Daoy (cell line): ENCODE measurements at places on chromosomes 6 and 20. TPM values are rescaled to one million over a fixed set of nuclear protein-coding genes. Genes with fewer than 3 reads are reported as not detected.

DNA sequence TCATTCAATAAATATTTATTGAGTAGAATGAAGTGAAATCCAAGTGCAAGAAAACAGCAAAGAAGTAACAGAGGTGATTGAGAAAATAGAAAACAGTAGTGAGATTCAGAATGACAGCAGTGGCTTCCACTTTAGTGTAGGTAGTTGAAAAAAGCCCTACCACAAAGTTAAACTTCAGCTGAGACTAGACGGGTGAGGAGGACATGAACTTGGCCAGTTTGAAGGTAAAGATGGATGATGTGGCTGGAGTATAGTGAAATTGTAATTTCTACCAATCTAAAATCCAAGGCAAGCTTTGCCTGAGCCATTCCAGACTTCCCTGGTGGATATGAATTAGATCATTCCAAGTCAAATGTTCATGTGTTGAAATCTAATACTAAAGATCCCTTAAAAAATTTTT lies 32.6 kb upstream of the AHI1 start:
- no peak for DNase-seq

DNA sequence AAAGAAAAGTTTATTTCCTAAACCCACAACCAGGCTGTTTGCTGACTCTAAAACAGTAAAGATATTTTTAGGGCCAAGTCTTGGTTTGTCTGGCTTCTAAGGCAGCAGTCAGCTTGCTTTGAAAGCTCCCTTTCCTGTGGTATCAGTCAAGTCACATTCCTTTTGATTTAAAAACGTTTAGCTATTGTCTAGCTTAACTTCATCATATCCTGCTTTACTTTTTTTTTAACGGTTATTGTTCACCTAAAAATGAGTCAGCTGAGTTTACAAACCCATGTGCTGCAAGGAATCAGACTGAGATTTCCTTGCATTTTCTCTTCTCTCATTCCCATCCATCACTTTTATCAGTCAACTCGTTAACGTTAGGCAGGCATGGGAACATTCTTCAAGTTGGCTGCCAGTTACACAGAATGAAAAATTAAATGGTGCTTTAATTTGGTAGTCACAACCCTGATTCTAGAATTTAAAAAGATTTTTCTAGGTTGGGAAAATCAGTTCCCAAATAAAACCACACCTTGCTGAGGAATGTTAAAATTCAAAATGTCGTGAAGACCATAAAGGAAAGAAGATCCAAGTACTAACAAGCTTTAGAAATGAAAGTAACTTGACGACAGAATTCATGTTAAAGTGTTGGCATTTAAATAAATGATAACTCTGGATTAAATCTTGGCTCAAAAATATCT lies 45.9 kb downstream of the ELOVL5 start:
- peak; percentile 83 for DNase-seq

GRCh38 chr6:98014442-98015201 lies 731.6 kb upstream of the MMS22L start:
- DNase-seq, result no peak

- no peak for DNase-seq
Measured at GRCh38 chr6:122790028-122790422, 967 bp downstream of the SMPDL3A start.

DNA sequence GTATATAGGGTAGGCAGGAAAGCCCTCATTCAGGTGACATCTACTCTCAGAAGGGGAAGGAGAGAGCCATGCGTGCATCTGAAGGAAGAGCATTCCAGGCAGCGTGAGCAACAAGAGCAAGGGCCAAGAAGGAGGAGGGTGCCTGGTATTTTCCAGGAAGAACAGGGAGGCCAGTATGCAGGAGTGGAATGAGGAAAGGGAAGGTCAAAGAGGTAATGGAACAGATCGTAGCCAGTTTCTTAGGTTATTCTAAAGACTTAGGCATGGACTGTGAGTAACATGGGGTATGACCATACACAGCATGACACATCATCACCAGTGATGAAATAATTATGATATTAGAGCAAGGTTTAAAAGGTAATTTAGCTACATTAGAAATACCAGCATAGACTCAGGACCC lies 24.1 kb downstream of the ALDH8A1 start:
- DNase-seq, result no peak

DNA sequence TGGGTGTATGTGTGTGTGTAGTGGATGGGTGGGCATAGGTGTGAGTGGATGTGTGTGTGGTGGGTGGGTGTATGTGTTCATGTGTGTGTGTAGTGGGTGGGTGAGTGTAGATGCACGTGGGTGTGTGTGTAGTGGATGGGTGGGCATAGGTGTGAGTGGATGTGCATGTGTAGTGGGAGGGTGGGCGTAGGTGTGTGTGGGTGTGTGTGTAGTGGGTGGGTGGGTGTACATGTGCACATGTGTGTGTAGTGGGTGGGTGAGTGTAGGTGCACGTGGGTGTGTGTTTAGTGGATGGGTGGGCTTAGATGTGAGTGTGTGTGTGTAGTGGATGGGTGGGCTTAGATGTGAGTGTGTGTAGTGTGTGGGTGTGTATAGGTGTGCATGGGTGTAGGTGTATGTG lies 104.4 kb downstream of the MYLK4 start:
- DNase-seq, result no peak

DNA sequence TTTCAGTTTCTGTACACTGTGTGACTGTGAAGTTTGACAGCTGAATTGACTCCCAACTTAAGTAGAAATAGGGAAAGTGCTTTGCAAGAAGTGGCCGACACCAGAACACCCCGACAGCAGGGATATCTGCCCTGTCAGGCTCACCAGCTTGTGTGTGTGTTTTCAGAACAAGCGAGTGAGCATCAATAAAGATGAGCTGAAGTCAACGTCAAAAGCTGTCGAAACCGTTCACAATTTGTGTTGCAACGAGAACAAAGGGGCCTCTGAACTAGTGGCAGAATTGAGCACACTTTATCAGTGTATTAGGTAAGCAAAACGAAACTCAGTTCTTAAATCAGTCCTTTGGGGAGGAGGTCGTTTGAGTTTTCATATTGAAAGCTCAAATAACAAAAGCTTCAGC lies 10.7 kb downstream of the NELFCD start:
- no peak for DNase-seq

GRCh38 chr6:36717231-36717825 lies 19.7 kb downstream of the RAB44 start:
- no peak for DNase-seq

DNA sequence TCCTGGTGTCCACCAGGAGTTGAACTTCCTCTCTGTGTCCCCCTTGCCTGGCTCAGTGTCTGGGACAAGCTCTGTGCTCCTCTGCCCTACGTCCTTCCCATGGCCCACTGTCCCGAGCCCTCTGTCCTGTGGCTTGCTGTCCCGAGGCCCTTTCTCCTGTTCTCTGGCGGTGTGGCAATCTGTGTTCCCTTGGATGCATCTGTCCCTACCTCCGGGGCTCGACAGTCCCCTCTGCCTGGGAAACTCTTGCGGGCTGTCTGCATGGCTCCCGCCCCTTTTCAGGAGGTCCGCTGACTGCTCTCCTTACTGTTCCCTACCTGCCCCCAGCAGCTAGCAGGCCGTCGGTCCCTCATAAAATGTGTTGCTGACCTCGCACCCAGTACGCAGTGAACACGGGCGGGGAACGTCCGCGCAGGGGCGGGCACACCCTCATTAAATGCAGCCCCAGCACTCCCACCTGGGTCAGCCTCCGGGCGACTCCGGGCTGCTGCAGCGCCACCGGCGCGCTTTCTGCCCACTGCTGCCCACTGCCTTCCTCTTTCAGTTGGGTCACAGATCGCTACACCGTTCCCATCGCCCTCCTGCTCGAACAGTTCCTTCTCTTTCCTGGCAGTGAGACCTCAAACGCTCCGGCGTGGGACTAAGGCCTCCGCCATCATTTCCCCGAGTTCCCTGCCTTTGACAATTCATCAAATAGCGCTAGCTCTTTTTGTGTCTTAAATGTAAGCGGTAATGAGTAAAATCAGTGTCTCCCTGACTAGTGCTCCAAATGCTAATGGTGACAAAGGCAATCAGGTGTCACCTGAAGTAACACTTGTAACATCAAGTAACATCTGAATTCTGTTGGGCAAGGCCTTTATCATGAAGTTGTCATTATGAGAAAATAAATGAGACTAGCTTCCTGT lies 60.5 kb downstream of the RSPH3 start:
- DNase-seq, result no peak

DNA sequence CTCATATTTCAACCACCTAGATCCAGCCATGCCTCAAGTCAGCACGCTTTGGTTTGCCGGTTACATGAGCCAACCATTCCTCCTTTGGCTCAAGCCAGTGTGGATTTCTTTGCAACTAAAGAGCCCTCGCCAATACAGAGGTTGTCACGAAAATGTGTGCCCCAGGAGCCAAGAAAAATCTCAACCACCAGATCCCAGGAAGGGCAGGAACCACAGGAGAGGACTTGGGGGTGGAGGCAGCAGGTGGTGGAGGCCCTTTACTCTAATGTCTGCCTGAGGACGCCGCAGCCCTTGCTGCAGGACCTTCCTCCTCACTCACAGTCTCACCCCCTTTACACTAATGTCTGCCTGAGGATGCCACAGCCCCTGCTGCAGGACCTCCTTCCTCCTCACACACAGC lies 144.8 kb upstream of the PHACTR3 start:
- DNase-seq, result no peak

GRCh38 chr6:156790711-156791319 lies 13.6 kb downstream of the ARID1B start:
- no peak for DNase-seq

DNA sequence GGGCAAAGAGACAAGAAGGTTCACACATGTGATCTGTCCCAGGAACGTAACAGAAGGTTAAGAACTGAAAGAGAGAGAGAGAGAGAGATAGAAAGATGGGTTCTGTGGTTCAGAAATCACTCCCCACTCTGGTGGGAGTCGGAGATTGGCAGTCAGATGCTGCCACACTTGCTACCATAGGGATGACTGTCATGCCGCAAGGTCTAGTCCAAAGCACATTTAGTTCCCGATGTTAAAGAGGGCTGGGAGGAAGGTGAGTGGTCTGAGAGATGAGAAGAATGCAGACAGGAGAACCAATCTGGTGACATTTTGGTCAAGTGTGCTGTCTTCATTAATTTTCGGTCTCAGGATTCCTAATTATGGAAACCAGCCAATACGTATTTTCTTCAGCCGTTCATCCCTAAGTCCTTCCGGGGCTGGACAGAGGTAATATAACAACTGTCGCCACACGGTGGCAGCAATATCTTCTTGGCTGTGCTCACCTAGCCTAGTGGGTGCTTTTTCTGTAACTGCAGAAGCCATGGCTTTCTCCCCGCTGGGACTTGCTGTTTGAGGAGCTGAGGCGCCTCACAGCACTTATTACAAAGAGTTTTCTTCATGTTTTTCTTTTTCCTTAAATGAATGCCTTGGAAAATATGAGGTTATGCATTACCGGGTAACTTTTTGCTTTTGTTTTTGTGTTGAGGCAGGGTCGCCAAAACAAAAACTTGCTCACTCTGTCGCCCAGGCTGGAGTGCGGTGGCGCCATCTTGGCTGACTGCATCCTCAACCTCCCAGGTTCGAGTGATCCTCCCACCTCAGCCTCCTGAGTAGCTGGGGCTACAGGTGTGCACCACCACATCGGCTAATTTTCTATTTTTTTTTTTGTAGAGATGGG lies 46.0 kb downstream of the SLC35D3 start:
- DNase-seq, result peak; percentile 73

DNA sequence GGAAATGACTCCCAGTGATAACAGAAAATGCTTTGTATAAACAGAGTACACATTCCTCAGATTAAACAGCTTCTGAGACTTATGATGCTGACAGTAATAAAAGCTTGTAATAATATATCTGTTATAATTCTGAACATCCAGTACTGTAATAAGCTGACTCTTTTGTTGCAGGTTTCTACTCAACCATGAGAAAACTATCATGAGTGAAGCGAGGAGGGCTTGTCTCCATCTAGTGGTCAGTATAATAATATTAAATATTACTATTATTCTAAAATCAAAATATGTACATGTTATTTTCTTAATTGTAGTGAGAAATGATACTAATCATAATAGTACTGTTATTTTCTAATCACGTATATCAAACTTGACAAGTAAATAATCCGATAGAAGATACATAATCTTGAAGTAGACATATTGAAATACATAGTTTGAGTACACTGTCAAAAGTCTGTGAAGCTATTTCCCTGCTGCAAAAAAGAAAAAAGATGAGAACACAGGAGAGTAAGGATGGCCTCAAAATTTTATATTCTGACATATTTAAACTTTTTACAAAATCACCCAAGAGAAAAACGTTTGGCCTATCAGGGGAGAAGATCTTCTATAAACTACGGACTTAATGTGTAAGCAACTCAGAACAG lies 183.1 kb downstream of the MOXD1 start:
- no peak for DNase-seq

DNA sequence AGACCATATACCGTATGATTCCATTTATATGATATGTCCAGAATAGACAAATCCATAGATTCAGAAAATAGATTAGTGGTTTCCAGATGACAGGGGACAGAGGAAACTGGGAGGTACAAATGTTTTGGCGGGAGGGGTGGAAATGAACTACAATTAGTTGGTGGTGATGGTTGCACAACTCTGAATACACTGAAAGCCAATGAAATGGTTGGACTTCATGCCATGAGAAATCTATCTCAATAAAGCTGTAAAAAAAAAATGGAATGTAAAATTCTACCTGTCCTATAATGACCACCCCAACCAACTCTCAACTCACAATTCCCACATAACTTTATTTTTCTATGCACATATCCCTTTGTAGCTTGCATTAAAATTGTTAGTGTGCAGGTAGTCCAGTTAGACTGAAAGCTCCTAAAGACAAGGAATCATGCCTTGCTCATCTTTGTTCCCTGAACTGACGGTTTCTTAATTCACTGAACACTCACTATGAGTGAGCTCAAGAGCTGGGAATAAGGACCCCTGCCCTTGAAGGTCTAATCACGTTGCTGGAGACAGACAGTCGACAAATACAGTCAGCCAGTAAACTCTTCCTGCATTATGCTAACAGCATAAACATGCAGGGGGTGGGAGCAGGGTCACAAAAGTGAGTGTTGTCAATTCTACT lies 1.4 kb downstream of the DCDC2 start:
- DNase-seq, result no peak

DNA sequence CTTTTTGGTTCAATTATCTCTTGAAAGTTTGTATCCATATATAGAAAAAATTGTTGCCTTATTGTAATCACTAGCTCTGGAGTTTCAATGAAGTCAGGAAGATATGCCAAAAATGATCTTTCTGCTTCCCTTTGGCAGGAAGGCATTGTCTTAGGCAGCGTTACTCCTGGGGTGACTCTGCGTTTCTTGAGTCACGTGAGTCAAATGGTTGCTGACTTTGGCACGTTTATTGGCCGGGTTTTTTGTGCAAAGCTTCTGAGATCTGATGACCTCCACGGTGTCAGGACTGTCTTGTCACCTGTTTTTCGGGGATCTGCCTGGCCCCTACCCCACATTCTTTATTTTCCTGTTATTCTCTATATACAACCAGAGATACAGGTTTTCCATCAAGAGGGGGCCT lies 10.4 kb downstream of the PHACTR3 start:
- no peak for DNase-seq

- DNase-seq, result no peak
Measured at GRCh38 chr20:48676795-48677460, 150.9 kb downstream of the PREX1 start.

- DNase-seq, result no peak
Measured at GRCh38 chr6:16539086-16539931, 222.0 kb downstream of the ATXN1 start.

The IL17F gene
- total RNA-seq, result not detected in 2 replicates

The TFAP2D gene
- total RNA-seq, result not detected in 2 replicates

The COL10A1 gene
- 0.17 TPM in 1 of 2 replicates, not detected in the other for total RNA-seq

The AHI1 gene
- total RNA-seq, result 7.8 and 8.2 TPM in 2 replicates

The HEY2 gene
- total RNA-seq, result 0.77 and 1.2 TPM in 2 replicates

The SOX4 gene
- total RNA-seq, result 21.6 and 24.6 TPM in 2 replicates

The SDCBP2 gene
- total RNA-seq, result 1.3 and 3.7 TPM in 2 replicates

The BMP6 gene
- total RNA-seq, result 0.34 and 0.80 TPM in 2 replicates

The PPP1R3D gene
- 2.3 and 2.5 TPM in 2 replicates for total RNA-seq

The PLA2G7 gene
- total RNA-seq, result not detected in 2 replicates

The SRSF3 gene
- total RNA-seq, result 259 and 472 TPM in 2 replicates
